ENCODE measurements at places on chromosomes 2 and 18.
A peak's percentile ranks its signal among the peaks of the same experiment; 100 is the strongest.

DNA sequence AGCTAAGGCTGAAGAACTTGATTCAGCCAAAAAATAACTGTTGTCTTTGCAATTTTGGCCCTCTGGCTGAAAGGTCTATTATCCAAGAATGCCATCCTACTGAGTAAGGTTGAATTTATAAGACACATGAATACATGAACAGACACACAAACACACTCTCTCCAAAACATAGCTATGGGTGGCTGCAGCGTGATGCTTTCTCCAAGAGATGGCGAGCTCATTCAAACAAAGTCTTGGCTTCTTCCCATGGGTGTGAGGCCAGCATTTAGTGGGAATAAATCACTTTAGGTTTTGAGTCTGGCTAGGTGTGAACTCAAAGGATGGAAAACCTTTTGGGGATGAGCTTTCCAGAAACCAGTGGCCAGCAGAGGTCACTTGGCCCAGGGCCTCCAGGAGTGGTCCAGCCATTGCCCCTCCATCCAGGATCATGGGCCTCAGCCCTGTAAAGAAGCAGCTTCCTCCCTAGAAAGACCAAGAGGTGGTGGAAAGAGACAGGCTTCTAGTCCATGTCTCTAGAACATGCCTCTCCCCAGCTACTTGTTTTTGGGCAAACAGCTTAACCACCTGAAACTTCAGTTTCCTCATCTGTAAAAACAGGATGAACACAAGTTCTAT, 11.0 kb upstream of the OSR1 start:
- DNase-seq: no peak

DNA sequence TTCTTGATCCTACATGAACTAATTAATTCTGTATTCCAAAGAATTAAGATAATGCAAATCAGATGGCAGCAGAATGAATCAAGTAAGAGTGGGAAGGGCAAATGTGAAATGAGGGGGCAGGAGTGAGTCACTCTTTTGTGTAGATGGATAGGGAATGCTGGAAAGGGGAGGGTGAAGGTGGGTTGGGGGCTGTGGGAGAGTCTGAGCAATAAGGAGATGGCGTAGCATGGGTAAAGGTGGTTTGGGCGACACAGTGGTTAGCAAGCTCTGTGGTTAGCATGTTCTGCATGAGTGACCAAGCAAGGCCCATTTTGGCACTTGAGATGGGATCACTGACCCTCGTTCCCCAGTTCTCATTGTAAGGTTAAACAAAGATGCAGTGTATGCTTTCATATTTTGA, 20.4 kb downstream of the GPD2 start:
- no peak for DNase-seq

DNA sequence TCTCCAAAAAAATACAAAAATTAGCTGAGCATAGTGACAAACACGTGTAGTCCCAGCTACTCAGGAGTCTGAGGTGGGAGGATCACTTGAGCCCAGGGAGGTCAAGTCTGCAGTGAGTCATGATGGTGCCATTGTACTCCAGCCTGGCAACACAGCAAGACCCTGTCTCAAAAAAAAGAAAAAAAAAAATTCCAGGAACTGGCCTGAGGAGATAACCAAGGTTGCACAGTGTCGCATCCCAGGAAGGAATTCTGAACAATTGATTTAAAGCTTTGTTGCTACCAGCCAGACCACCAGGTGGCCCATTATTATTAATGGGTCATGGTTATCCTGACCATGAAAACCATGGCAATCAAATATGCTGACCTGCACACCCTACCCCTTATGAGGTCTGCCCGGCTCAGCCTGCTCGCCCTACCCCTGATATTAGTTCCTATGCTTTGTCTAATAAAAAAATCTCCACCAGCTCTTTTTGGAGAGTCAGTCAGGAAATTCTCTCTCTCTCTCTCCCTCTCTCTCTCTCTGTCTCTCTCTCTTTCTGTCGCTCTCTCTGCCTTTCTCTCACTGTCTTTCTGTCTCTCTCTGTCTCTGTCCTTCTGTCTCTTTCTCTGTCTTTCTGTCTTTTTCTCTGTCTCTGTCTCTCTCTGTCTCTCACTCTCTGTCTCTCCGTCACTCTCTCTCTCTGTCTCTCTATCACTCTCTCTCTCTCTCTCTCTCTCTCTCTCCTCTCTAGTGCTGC, 73.7 kb downstream of the NCAPH start:
- no peak for DNase-seq

DNA sequence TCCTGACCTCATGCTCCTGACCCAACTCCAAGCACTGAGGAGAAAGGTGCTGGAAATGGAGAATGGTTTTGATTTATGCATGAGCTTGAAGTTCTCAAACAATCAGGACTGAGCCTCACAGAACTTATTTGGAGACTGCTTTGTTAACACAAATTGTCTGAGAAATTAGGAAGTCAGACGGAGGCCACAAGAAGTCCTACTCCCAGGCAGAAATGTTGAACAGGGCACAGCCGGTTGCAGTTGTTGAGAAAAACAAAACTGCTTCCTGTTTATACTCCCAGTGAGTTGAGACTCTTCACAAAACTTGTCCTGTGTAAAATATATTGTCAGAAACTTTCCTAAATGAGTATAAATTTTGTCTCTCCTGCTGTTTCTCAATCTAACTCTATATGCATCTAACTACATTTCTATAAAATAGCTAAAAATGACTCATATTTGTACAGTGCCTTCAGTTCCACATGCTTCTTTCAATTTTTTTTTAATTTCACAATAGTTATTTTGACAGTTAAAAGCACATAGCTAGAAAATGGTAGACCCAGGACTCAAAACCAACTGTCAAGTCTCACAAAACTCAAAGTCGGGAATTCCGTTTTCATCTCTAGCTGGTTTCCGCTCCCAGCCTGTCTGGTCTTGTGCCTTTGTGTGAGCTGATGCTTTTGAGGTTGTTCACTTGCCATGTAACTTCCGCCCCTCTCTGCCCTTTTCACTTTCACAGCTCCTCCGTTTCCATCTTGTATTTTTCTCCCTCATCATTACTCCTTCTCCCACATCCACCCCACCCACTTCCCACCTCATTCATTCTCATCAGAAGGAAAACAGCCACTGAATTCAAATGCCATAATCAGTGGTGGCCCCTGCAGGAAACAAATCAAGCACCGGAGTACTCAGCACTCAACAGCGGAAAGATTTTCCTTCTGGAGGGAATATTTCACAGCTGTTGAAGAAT, 215.0 kb downstream of the SUCLG1 start:
- DNase-seq: peak; percentile 4

GRCh38 chr2:58032016-58032763, 14.4 kb upstream of the VRK2 start:
- no peak for DNase-seq

DNA sequence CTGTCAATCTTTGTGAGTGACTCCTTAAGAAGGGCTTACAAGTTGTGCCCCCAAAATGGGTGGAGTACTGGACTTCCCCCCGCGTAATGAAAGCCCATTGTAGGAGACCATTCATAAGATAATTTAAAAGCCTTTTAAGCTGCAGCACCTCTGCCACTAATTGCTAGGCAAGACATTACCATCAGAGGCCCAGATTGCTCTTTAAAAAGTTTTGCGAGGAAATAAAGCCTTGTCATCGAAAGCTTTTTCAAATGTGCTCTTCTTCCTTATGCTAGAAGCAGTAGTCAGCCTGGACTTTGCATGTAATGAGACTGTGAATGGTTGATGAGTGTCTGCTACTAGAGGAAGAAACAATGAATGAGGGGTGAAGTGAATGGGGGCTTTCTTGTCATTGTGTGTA, 345.3 kb upstream of the CDH2 start:
- no peak for DNase-seq

- DNase-seq: no peak
Observed at GRCh38 chr18:13443552-13443951, 225.0 kb downstream of the LDLRAD4 start.

GRCh38 chr2:126616606-126617069, 39.3 kb upstream of the GYPC start:
- no peak for DNase-seq

GRCh38 chr2:206112108-206112507, 26.1 kb upstream of the INO80D start:
- no peak for DNase-seq

- DNase-seq: no peak
Observed at GRCh38 chr2:239197146-239197545, 203.7 kb downstream of the HDAC4 start.

DNA sequence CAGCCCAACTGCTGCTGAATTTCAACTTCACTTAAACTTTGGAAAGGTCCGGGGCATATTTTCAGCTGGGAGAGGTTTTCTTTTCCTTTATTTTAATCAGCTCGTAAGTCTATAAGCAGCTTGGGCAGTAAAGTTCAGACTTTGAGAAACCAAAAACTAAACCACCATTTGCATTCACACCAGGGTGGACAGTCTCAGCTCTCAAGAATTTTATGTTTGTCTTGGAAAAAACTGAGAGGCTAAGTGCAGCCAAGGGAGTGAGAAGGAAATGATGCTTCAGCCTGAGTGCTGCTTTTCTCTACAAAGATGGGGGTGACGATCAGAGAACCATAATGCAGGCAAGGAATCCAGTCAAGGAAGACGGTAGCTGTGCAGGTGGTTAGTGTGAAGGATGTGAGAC, 30.2 kb downstream of the MCFD2 start:
- DNase-seq: no peak

DNA sequence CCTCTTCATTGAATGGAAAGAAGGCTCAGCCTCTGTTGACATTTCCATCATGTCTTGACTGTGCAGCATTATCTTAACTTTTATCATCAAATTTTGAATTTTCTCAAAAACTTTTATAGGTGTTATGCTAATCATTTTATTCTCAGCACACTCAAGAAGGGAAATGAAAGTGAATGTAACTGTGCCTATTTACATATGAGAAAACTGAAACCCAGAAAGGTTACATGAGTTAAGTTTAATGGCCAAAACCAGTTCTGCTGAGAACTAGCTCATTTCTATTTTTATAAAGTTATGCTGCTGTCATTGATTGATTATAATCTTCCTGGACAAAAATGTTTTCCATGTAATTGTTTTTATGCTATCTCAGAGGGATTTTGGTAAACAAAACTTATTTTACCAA, 618.8 kb upstream of the NRXN1 start:
- DNase-seq: no peak

DNA sequence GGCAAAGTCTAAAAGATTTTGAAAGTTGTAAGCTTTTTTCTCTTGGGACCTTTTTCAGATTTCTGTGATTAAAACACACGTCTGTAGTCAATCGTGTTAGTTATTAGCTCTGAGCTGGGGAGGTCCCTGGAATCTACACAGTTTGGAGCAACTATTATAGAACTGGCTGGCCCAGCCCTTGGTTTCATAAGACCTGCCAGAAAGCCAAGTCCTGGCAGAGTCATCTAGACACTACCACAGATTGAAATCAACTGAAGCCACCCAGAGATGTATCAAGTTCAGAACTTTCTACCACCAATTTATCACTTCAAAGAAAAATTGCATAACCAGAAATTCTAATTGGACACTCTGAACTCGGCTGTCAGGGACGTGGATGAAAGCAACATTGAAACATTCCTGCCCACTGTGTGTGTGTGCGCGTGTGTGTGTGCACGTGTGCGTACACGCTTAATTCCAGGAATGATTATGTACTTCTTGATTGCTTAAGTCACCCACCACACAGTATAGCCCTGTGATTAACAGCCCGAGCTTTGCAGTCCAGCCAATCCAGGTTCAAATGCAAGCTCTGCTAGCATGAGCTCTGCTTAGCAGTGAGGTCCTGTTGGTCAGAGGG, 126.3 kb downstream of the TPGS2 start:
- DNase-seq: no peak

GRCh38 chr18:10308154-10308553, 146.3 kb upstream of the APCDD1 start:
- no peak for DNase-seq

DNA sequence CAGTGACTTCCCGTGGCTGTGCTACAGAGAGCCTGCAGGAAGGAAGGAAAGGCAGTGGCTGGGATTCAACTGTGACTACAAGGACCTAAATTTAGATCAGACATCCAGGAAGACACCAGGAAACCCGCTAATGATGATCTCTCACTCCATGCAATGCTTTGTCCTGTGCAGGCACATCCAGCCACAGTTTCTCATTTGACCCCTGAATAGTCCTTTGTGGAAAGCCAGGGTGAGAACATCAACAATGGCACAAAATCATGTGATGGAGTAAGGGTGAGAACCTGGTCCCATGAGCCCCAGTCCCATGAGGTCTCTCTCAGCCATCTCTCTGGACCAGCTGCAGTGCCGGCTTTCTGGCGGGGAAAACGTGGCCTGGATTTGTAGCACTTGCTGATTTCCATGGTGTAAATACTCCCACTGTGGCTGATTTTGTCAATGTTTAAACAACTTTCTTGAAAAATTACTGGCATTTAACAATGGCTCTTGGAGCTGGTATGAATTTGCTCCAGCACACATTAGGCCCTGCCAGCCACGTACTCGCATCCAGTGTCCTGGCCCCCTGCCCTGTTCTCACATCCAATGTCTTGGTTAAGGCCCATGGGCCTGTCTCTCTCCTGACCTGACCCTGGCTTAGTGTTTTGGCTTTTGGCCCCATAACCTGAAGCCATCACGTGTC, 159.0 kb upstream of the HAAO start:
- DNase-seq: no peak

- no peak for DNase-seq
Observed at GRCh38 chr18:55317324-55317723, 270.7 kb downstream of the TCF4 start.

DNA sequence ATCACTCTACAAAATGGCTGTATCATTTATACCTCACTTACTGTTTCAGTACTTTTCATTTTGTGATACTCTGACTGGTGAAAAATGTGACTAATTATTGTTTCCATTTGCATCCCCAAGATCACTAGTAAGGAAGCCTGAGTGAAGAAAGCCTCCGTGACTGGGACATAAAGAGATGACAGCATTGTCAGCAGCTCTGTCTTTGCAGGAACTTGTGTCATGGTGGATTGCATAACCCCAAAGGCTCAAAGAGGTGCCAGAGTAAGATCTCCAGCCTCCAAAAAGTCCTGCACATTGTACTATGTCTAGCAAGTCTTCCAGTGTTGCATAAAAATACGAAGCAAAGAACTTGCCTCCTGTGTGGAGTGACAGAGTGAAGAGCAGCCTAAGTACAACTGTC, 187.5 kb upstream of the CRIM1 start:
- DNase-seq: no peak

DNA sequence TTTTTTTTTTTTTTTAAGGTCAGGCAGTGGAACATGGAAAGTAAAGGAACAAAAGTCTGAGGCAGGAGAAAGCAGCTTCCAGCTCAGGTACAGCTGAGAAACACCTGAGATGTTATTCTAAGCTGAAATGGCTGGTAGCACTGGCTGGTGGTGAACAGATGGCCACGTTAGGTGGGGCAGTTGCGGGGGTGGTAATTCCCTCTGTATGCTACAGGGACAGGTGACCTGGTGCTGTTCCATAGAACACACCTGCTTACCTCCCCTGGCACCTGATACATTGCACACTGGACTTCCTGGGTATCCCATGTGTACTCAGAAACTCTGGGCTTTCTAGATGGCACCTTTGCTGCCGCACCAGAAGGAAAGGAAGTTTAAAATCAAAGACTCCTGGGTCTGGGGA, 333.3 kb downstream of the SLC8A1 start:
- no peak for DNase-seq

- no peak for DNase-seq
Observed at GRCh38 chr2:73993376-73993775, 8.7 kb downstream of the TET3 start.

DNA sequence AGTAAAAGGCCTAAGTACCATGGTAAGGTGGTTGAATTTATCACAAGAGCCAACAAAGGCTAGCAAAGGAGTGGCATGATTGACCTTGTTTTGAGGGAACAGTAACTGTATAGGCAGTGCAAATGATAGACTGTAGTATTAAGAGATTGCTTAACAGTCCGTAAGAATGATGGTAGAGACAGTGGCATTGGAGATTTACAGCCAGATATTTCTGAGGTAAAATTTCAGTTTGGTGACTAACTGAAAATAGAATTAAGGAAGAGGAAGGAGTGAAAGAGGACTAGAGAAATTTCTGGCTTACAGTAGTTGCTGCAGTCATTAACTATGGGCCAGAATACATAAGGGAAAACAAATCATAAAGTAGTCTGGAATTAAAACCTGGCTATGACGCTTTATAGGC, 4.4 kb upstream of the BAZ2B start:
- DNase-seq: no peak

Data from right kidney (tissue), 9 donors.